ENCODE measurements at places on chromosomes 12 and 14. TPM values are rescaled to one million over a fixed set of nuclear protein-coding genes. Genes with fewer than 3 reads are reported as not detected.

The MRPS35 gene
- 31.5 TPM for total RNA-seq

The LGR5 gene
- 1.1 TPM for total RNA-seq

The LTBP2 gene
- 308 TPM for total RNA-seq

The KRT74 gene
- not detected for total RNA-seq

The MORN3 gene
- total RNA-seq, result 0.97 TPM

The B4GALNT1 gene
- total RNA-seq, result 5.7 TPM

The NOVA1 gene
- 7.8 TPM for total RNA-seq

The RNASE2 gene
- not detected for total RNA-seq

The SLC25A47 gene
- 0.16 TPM for total RNA-seq

The APOLD1 gene
- total RNA-seq, result 5.1 TPM

The KRT1 gene
- total RNA-seq, result not detected

The HOXC11 gene
- total RNA-seq, result not detected

The FGF6 gene
- not detected for total RNA-seq

The TCL1B gene
- not detected for total RNA-seq

The DAO gene
- total RNA-seq, result not detected

The RASAL1 gene
- total RNA-seq, result not detected

The TTC5 gene
- total RNA-seq, result 15.3 TPM

The TAS2R14 gene
- total RNA-seq, result 2.9 TPM
